Kidney (tissue), 22 donors: ENCODE measurements at places on chromosomes 4 and X. TPM values are rescaled to one million over a fixed set of nuclear protein-coding genes. Genes with fewer than 3 reads are reported as not detected.

Gene USP51
- 3.4 TPM for polyA plus RNA-seq

GRCh38 chr4:39712819-39713607 lies 15.1 kb downstream of the UBE2K start:
- H3K4me1 ChIP-seq: no peaks in the 10 kb centered on the region
- no peak overlapping the region for H3K4me3 ChIP-seq
- no peak for DNase-seq
- no peaks in the 10 kb centered on the region for H3K27me3 ChIP-seq
- H3K27ac ChIP-seq: no peak overlapping the region

Gene PCDH18
- 2.2 TPM for polyA plus RNA-seq

Gene FANCB
- not detected for polyA plus RNA-seq

GRCh38 chrX:70535198-70535597 lies 90.6 kb downstream of the DLG3 start:
- H3K27ac ChIP-seq: no peak overlapping the region
- no peaks in the 10 kb centered on the region for H3K36me3 ChIP-seq
- no peak for DNase-seq
- H3K27me3 ChIP-seq: no peaks in the 10 kb centered on the region

DNA sequence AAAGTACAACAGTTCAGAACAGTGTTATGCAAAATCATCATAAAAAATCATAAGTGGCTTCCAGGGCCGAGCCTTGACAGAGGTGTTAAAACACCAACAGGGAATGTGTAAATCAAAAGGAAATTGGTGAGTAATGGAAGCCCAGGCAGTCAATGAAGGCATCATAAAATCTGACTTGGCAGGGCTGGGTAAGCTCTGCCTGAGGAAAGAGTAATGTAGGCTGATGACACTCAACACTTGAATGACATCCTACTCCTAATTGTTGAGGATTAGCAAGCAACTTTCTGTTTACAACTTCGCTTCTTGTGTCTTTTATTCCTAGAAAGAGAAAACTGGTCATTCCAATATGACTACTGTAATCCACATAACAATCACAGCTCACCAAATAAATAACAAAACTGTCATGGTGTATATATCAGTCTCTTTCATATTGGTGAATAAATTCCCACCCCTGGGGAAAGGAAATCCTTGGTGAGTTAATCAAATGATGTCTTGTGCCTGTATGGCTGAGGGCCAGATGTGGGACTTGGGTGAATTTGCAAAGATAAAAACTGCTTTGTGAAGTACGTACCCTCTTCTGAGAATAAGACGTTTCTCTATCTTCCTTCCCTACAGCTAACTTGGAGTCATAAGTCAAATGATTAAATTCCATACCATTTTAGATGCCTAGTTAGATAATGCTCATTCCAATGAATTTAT lies 196.8 kb downstream of the DCHS2 start:
- H3K27me3 ChIP-seq: no peaks in the 10 kb centered on the region
- H3K36me3 ChIP-seq: no peaks in the 10 kb centered on the region
- no peak overlapping the region for H3K4me3 ChIP-seq
- no peaks in the 10 kb centered on the region for H3K4me1 ChIP-seq
- no peak for DNase-seq
- H3K27ac ChIP-seq: no peak overlapping the region
